Activated effector memory CD4-positive, alpha-beta T cell treated with anti-CD3 and anti-CD28 coated beads, Interleukin-2, amount 50 U/mL, for 16 hours (primary cell): ENCODE measurements at places on chromosomes 7 and 10.
A peak's percentile ranks its signal among the peaks of the same experiment; 100 is the strongest.

GRCh38 chr10:8504499-8504898 is 450.0 kb downstream of the GATA3 start:
- DNase-seq, result no peak

GRCh38 chr10:132248455-132249225 is 59.1 kb downstream of the STK32C start:
- DNase-seq, result peak; percentile 87

GRCh38 chr7:33887266-33887975 is 17.9 kb upstream of the BMPER start:
- no peak for DNase-seq

GRCh38 chr10:35203745-35204144 is 77.1 kb downstream of the CREM start:
- no peak for DNase-seq

- DNase-seq, result no peak
Observed at GRCh38 chr7:37038706-37039105, 314.4 kb upstream of the AOAH start.

DNA sequence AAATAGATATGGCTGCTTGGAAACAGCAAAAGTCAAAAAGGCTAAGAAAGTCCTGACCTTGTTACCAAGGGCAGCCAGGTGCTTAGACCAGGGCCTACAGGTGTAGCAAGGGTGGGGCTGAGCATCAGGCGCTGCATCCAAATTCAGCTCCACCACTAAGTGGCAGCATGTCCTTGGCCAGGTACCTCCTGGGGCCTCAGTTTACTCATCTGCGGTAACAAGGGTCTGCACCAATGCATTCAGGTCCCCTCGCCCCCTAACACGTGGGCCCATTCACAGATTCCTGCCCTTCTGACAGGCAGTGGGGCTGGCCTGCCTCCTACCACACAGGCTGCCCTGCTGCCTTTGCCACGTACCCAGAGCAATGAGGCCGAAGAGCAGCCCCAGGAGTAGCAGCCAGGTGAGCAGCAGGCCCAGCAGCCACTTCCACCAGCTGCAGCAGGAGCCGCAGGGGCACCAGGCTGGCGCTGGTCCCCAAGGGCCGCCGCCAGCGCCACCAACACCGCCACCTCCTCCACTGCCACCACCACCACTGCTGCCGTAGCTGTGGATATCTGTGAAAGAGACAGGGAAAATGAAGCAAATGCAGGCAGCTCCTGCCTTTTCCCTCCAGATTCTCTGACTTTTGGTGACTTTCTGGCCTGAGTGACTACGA is 28.9 kb downstream of the COL17A1 start:
- peak; percentile 60 for DNase-seq

GRCh38 chr7:139694389-139694676 is 83.5 kb downstream of the HIPK2 start:
- no peak for DNase-seq

DNA sequence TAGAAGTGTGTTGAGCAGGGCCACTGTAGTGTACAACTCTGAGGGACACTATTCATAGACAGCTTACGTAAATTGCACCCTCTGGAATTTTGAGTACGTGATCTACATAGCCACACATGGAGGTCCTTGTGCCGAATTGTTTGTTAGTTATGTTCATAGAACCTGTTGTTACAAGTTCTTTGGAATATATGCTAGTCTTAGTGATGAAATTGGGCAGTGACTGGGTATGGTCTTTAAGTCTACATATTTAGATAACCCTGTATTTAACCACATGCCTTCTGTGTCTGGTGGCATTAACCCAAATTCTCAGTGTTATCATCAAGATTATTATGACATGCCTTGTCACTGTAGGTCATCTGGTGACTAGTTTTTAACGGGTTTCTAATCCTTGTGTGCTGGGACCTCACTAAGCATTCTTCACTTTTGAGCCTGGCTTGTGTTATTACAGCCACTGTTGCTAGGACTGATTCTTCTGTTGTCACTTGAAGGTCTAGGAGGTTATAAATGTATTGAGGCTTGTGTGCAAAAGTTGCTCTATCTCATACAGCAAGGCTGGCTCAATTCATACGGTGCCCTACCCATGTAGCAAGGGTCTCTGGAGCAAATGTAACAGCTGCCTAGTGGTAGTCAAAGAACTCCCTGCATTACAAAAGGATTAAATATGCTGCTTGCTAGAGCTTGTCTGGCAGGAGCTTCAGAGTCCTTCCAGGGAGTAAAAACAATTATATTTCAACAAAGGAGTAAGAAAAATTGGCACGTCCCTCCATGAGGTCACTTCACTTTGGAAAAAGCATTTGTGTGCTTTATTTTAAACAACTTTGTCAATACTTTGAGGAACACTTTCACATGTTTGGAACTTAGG is 65.4 kb downstream of the CDK14 start:
- DNase-seq, result no peak

DNA sequence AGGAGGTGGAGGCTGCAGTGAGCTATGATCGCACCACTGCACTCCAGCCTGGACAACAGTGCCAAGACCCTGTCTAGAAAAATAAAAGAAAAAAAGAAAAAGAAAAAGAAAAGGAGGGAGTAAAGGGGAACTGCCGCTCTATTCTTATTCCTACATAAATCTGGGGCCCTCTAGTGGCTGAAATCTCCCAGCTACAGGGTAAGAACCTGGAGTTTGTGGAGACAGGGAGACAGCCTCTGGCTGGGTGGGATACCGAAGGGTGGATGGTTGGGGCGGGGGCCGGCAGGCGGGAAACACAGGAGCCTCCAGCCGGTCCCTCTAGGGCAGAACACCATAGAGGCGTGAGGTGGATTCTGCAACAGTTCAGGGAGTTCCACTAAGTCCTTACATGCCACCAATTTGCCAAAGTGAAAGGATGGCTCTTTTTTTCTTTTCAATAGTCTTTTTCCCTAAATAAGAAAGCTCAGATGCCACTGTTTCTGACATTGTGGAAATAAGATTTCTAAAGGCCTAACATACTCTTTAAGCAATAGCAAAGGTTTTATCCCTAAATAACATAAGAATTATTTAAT is 117.3 kb downstream of the SVIL start:
- no peak for DNase-seq

DNA sequence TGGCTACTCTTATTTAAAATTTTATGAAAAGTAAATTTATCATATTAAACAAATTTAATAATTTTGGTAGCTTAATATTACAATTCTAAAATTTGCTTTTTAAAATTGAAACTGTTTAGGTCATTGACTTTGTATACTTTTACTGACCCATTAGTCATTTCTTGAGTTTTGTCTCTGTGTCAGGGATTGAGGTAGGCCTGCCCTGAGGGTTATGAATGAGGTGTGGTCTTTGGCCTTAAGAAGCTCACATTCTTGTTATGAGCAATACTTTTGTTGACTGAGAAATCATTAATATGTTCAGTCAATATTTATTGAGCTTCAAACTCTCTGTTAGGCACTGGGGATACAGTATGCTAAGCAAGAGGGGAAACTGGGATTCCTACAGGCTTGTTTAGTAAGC is 47.0 kb upstream of the RPA3 start:
- DNase-seq, result no peak

- no peak for DNase-seq
Observed at GRCh38 chr7:101519324-101520023, 109.6 kb downstream of the MYL10 start.

DNA sequence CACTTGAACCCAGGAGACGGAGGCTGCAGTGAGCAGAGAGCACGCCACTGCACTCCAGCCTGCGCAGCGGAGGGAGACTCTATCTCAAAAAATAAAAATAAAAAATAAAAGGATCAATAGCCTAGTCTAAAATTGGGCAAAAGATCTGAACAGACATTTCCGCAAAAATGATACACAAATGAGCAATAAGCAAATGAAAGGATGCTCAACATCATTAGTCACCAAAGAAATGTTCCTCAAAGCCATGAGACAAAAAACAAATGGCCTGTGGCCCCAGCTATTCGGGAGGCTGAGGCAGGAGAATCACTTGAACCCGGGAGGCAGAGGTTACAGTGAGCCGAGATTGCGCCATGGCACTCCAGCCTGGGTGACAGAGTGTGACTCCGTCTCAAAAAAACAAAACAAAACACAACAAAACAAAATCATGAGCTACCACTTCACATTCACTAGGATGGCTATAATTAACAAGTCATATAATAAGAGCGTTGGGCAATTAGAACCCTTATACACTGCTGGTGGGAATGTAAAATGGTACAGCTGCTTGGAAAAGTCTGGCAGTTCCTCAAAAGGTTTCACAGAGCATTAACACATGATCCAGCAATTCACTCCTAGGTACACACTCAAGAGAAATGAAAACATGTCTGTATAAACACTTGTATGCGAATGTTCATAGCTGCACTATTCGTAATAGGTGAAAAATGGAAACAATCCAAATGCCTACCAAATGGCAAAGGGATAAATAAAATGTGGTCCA is 3.1 kb downstream of the DAGLB start:
- no peak for DNase-seq

DNA sequence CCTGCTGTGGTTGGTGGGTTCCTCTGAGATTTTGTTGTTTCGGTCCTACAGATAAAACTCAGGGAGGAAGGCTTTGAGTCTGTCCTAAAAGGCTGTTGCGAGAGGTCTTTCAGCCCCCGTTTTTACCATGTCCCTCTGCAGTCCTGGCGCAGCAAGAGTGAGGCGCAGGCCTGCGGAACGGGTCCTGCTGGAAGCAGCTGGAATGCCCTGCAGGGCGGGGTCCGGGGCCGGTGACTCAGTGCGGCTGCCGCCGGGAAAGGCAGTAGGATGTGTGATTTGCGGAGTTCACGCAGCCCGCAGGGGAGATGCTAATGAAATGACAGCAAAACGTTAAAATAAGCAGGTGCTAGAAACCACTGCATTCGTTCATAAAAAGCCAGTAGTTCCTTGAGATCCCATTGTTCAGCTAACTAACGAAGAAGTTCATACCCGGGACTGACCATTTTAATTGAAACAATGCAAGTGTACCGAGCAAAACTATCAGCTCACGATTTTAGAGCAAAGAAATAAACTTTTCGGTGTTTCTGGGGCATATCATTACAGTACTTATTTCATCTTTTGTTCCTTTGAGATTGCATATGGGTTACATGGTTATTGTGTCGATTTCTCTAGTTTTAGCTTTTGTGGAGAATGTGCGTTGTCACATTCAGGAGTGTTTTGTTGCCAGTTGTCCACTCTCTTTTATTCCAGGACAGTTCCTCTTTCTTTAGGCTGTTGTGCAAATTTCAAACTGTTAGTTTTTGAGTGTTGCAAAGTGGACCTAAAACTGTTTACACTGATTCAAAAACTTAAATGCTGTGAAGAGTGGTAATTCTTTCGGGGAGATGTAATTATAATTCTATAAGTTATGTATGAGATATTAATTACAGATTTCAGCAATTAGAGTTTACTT is 783 bp downstream of the ANLN start:
- DNase-seq, result peak; percentile 81

DNA sequence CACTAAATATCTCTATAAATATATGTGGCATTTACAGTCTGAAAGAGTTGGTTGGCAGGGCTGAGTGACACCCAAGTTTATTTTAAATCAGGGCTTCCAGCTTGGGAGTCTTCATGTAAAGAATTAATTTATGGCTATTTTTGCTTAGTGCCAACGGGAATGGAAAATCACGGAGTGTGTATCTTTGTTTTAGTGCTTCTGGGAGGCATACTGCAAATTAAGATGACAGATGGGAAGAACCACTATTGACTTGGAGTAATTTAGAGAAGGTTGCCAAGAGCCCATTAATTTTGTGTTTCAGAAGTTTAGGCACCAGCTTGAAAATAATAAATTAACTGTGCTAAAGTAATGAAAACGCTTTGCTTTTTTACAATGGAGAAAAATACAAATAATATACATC is 135.2 kb downstream of the GPR37 start:
- no peak for DNase-seq

DNA sequence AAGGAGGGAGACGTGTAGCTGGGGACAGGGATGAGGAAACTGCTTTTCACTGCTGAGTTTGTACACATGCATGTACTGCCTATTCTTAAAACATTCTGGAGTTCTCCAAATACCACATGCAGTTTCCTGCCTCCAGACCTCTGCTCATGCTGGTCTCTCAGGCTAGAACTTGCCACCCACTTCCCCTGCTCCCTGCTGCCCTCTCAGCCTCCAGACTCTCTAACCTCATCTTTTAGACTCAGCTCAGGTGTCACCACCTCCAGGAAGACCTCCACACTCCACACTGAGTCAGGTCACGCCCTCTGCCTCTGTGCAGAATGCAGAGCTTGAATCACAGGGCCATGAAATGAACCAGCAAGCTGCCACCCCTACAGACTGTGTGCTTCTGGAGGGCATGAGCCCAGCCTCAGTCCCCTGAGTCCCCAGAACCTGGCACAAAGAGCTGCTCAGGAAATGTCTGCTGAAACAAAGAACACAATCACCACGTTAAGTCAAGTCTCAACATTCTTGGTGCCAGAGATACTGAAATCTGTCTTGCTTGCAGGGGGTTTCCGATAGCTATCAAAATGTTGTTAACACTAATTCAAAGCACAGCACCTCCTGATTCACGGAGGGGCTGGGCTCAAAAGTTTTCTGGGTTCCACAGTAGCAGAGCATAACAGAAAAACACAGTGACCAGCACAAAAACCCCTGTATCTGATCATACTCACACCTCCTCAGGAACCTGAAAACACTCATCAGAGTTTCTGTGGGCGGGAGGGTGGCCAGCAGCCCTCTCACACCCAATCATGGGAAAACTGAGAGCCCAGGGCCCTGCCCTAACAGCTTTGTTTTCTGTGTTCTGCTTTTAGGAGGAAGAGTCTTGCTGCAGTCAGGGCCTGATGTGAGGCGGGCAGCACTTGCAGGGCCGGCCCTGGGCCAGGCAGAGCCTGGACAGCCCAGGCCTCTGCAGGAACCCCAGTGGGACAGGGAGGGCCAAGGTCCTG is 21.1 kb downstream of the FAM53B start:
- DNase-seq, result peak; percentile 82

DNA sequence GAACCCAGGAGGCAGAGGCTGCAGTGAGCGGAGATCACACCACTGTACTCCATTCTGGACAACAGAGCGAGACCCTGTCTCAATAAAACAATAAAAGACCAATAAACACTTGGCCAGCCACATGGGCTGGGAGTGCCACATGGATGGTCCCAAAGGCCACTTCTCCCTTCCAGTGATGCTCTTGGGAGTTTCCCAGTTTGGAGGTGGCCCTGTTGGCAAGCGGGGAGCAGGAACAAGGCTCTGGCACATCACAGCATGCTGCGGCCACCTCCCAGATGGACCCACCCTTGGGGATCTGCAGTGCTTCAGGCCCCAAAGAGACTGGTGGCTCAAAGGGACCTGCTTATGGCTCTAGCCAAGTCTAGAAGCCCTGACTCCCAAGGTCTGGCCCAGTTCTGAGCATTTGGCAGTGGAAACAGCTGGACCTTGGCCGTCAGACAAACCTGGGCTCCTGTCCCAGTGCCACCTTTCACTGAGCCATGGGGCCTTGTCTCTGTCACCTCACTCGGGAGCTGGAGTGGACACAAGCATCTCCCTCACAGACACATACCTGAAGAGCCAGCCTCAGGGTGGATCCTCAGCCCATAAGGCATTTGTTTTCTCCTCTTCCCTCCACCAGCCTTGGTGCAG is 91.7 kb downstream of the COL13A1 start:
- DNase-seq, result no peak
